NCI-H187 treated with DMSO at 0.1 percent for 48 hours (cell line): ENCODE measurements at places on chromosomes 11 and 22.

DNA sequence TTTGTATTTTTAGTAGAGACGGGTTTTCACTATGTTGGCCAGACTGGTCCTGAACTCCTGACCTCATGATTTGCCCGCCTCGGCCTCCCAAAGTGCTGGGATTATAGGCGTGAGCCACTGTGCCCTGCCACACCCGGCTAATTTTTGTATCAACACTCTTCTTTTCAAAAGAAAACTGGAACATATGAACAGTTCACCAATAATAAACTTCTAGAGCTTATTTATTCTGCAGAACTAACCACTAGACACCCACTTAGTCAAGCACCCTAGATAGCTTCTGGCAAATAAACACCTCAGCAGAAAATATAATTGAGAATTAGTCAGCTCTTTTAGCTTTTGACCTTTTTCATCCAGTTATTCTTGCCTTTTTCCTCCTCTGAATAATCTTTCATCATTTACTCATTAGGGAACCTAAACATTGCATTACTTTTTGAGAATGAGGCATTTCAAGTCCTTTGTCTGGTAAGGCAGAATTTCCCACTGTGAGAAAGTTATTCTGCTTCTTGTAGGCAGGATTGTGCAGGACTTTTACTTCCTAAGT lies 27.3 kb upstream of the TMEM41B start:
- DNase-seq: no peak

DNA sequence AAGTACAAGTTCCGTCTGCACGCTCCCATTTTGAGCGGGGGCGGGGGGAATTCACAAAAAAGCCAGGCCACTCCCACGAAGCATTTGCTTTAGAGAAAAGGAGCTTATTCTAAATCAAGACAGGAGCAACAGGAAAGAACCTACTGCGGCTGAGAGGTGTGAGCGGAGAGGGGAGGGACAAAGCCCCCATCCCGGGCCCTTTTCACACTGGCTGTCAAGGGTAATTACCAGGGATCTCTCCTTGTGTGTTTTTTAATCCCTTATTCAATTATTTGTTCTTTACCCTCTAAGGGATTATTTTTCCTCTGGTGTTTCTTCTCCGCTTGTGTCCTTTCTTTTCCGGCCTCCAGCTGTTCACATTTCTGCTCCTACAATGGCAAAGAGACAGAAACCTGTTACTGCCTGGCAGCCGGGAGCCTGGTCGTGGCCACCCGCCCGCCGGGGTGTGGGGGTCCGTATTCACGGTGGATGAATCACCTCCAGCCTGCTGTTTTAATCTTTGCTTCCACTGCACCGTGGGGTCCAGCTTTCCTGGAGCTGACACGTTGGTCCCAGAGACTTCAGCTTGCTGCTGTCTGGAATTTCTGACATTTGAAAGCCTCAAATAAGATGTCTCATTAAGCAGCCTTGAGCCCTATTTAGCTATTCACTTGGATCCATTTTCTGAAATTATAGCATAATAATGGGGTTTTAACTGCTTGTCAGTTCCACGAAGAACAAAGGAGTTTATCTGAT lies 61.4 kb upstream of the FADD start:
- no peak for DNase-seq

DNA sequence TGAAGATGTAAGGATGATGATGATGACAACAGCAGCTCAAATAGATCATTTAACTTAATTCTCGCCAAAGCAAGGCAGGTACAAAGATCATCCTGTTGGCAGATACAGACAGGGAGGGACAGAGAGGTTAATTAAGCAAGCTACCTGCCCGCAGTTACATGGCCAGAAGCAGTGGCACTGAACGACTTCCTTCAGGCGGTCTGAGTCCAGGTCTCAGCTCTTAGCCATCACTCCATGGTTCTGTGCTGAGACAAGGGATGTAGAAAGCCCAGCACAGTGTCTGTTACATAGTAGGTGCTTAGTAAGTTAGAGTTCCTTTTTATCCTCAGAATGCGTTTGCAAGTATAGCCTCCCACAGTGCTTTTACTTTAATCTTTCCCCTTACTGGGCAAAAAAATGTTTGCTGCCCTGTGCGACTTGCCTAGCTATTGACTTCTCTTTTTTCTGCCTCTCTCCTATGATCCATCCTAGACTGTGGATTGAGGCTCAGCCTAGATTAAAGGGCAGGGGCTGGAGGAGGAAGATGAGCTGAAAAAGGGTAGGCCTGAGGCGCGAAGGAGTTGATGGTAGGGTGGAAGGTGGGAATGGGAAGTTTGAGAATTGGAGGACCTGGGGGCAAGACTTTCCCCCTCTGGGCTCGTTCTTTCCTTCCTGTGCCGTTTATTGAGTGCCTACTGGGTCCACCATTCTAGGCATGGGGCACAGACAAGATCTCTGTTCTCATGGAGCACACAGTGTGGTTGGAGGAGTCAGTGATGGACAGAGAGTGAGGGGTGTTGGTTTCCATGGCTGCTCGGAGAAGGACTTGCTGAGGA lies 108.2 kb upstream of the OR4B1 start:
- DNase-seq: no peak

DNA sequence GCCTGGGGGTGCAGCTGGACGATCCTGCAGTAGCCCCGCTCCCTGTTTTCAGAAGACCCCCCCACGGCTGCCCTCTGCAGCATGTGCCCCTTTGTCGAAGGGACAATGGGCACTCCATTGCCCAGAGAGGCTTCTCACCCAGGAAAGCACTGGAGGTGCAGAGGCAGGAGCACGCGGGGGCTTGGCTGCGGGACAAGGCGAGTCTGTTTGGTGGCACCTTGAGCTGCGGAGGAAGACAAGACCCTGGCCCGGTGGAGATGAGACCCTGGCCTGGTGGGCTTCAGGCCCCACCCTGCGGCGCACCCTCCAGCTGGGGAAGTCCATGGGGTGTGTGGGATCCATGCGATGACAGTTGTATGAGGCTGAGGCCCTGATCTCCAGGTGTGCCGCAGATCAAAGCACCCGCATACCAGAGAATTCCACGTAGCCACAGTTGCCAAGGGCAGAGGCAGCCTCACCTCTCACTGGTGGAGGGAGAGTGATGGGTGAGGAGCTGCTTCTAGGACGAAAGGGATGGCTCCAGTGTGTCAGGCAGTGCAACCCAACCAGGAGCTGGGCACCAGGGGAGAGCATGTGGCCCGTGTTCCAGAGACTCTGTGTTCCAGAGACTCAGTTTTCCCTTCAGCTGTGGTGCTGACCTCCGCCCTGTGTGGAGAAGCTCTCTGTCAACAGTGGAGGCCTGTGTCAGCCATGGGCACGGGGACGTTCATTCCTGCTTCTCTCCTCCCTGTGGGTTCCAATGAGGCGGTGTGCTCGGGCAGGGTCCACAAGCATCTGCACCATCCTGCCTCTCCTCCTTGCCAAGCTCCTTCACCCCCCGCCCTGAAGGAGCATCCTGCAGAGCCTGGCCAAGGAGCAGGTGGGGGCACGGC lies 10.0 kb downstream of the TBX1 start:
- no peak for DNase-seq

GRCh38 chr22:32801537-32802236 lies at the start of gene TIMP3:
Gene TIMP3 (plus strand): TSS chr22:32801705. CDS start chr22:32802002, 297 bp downstream.
- no peak for DNase-seq

GRCh38 chr22:20094197-20094807 lies 14.3 kb downstream of the DGCR8 start:
- DNase-seq: no peak

DNA sequence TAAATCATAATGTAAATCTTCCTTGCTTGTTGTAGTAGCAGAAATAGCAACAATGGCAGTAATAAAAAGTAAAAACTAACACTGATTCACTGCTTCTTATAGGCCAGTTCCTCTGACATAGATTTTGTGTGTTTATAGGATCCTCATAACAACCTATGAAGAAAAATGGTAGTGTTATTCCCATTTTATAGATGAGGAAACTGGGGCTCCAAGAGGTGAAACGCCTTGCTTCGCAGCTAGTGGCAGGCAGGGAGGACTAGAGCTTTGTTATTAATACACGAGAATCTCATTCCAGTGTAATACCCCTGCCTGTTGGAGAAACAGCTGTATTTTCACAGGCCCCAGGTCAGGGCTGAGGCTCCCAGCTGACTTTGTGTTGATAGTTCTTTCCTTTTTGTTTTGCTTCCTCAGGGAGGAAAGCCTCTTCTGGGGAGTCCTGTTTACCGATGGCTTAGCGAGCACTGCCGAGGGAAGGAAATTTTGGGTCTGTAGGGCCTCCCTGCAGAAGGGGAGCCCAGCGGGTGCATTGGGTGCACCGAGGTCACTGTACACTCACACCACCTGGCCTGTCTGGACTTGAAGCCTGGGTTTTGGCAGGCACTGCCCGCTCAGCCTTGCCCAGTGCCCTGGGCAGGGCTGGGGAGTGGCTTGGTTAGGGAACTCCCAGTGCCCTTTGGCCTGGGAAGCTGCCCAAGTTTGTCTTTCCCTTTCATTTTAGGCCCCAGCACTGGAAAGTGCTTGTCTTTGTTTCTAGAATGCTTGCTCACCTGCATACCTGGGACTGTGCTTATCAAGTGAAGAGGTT lies 13.5 kb downstream of the KIAA1671 start:
- DNase-seq: no peak

DNA sequence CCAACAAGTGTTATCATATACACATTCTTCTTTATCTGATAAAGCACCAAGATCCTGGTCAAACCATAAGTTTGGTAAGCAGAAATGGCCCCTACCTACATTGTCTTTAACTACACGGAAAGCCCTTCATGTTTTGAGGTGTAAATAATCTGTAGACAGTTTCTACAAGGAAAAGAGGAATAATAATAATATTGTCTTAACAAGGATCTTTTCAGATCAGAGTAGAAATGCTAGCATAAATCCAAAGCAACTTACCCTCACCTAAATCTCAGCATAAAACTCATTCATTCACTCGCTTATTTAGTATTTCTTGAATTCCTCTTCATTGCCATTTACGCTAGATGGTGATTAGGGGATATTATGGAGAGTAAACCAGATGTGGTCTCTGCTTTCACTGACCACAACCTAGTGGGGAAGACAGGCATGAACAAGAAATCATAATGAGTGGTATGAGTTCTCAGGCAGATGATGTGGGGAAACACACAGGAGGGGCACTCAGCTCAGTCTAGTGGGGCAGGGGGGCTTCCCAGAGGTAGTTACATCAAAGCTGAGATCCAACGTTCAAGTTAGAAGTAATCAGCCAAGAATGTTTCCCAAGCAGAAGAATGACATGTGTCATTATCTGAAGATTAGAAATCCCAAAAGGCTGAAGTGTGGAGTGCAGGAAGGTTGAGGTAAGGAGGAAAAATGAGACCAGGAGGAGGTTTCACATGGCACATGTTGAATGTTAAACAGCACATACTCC lies 65.4 kb upstream of the ZC3H12C start:
- no peak for DNase-seq

- DNase-seq: no peak
Observed at GRCh38 chr11:46265764-46266163, 11.7 kb upstream of the CREB3L1 start.

GRCh38 chr22:25569983-25570382 lies 5.5 kb downstream of the GRK3 start:
- no peak for DNase-seq

DNA sequence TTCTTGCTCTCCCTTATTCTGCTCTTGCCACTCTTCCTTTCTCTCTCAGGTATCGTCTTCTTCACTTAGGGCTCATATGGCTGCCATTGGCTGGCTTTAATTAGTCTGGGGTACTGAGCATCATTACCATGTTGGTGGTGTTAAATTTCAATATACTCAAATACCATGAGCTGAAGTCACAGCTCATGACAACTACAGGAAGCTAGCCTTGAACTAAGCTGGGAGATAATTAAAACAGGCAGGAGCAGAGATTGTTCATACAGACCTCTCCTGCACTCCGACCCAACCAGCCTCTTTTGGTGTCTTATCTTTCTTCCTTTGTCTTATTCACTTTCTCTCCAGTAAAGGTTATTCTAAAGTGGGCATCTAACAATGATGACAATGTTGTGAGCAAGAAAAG lies 130.9 kb upstream of the BLID start:
- no peak for DNase-seq

- no peak for DNase-seq
Observed at GRCh38 chr11:31340903-31341572, 28.5 kb downstream of the DCDC1 start.

- no peak for DNase-seq
Observed at GRCh38 chr11:11569936-11570491, 51.8 kb downstream of the GALNT18 start.

DNA sequence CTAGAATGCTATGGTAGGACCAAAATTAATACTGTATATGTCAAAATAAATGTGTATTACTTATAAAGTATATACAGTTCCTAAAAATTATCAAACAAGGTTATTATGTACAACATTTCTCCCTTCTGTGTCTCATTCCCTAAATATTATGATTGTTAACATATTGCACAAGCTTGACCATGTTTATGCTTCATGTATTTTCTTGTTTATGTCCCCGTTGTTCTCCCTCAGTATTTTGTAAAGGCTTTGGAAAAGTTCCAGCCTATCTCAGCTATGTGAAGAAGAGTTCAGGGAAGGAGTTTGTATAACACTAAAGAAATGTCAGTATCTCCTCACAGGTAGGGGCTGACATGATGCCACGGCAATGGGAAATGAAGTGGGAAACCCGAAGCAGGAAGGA lies 19.6 kb downstream of the ADM start:
- no peak for DNase-seq

DNA sequence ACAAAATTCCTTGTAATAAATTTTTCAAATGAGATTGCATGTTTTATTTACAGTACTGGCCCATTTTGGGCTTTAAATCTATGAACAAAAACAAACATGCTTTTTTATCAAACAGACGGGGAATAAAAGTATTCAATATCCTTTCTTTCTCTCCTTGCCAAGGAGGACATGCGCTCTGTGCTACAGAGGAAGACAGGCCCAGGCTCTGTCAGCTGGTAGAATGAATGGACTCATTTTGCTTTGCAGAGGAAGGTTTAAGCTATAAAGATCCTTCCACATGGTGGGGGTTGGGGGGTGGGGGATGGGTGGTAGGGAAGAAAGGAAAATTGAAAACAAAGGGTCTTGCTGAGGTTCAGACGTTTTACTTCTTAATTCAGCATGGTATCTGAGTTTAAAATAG lies 575.6 kb downstream of the INSC start:
- no peak for DNase-seq

DNA sequence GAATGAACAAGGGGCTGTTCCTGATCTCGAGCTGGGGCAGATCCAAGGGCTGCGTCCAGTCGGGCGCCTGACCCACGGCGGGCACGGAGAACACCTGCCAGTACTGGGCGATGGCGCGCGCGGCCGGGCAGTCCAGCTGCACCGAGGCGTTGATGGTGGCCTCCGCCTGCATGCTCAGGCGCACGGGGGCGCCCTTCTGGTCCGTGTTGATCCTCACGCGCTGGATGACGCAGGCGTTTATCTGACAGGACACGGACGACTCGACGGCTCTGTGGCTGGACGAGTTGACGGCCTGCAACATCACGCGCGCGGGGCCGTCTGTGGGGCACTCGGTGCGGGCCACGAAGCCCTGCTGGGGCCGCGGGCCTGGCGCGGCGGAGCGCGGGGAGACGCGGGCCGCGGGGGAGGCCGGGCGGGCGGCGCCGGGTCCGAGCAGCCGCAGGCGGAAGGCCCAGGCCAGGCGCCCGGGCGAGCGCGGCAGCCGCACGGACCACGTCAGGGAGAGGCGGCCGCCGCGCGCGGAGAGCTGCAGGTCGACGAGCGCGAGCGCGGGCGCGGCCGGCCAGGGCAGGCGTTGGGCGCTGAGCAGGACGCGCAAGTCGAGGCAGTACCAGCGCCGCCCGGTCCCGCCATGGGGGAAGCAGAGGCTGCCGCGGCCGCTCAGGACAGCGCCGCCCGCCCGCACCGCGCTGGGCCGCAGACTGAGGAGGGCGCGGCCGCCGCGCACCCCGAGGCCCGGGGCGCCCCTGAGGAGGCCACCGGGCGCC lies 511 bp downstream of the PKDREJ start:
- DNase-seq: no peak
